Left lung (tissue), 14 donors: ENCODE measurements at places on chromosomes 5 and 9. TPM values are rescaled to one million over a fixed set of nuclear protein-coding genes. Genes with fewer than 3 reads are reported as not detected.

DNA sequence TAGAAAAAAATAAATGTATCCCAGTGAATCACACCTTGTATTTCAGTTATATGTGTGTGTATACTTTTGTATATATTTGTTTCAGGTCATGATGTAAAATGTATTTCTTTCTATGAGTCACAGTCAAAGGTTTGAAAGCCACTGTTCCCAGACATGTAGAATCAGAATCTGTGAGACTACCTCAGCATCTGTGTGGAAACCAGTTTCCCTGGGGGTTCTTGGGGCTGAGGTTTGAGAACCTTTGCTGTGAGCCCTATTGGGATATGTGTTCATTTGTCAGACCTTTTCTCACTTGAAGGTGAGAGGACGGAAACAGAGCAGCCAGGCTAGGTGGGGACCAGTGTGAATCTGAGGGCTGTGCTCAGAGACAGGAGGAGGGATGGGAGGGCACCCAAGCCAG, 78.7 kb upstream of the SAP30L start:
- no peak for DNase-seq

GRCh38 chr9:2336055-2336454, 285.5 kb upstream of the VLDLR start:
- DNase-seq, result no peak

DNA sequence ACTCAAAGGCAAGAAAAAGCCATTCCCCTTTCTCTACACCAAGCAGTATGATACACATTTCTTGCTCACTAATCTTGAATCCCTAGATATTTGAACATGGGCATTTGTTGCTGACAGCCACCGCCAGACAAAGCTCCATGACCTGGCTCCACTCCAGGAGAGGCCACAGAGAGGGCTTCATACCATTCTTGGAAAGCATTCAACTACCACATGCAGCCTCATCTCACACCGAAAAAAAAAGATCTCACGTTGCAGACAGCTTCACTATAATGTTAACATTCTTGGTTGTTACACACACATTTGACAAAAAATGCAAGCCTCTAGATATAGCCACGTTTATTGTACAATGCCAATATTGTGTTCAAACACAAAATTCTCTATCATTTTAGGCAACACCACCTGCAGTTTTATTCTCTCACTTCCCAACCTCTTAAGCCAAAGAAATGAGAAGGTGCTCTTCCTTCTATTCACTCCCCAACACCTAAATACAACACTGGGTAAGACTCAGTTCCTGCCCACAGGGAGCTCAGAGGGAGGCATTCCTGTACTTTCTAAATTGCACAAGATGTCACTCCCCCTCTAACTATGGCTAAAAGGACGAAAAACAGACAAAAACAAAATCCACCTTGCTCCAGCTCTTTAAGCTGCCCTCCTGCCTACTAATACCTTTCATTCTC, 222.4 kb downstream of the TSSK1B start:
- DNase-seq, result no peak

- no peak for DNase-seq
These were observed 692.9 kb downstream of the MTRR start for GRCh38 chr5:8561854-8562253.

DNA sequence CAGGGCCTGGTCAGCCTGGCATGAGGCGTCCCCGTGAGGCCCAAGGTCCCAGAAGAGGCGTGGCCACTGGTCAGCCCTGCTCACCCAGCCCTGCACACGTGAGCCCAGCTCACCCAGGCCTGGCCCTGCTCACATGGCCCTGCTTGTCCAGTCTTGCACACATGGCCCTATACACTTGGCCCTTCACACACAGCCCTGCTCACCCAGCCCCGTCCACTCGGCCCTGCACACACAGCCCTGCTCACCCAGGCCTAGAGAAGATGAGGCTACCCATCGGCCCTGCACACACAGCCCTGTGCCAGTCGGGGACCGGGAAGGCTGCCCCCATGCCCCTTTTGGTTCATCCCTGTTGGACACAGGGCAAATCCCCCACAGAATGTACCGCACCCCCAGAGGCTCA, 28.4 kb downstream of the ZDHHC11B start:
- DNase-seq, result peak; percentile 39

- DNase-seq, result no peak
These were observed 644 bp upstream of the CTNNAL1 start for GRCh38 chr9:109013679-109014607.

DNA sequence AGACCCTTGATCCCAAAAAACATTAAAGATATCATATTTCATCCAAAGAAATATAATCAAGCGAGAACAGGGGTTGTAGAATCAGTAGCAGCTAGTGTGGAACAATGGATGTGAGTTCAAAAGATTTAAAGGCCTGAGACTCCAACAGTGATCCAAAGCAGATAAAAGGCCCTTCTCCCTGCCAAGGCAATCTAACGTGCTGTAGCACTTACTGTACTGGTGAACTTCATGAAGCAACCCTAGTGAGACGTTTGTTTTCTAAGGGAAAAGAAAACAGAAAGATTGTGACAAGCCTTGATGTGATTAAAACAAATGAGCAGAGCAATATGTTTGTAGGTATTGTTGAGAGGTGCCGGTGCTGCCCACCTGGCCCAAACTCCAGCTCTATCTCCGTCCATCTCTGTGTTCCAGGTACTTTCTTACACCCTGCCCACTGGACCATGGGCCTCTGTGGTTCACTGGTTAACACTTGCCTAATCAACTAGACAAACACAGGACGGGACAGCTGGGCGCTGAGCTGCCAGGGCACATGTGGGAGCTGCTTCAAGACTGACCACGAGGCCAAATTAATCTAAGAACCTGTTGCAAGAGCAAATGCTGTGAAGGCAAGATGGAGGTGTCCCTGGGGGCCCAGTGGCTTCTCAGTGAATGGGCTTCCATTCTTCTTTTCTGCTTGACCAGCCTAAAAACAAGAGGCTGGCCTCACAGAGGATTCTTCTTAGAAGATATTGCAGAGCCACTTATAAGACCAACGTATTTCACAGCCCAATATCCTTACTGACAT, 265.5 kb downstream of the CWC27 start:
- DNase-seq, result peak; percentile 37

- no peak for DNase-seq
These were observed 1.2 kb downstream of the TEK start for GRCh38 chr9:27110181-27110580.

DNA sequence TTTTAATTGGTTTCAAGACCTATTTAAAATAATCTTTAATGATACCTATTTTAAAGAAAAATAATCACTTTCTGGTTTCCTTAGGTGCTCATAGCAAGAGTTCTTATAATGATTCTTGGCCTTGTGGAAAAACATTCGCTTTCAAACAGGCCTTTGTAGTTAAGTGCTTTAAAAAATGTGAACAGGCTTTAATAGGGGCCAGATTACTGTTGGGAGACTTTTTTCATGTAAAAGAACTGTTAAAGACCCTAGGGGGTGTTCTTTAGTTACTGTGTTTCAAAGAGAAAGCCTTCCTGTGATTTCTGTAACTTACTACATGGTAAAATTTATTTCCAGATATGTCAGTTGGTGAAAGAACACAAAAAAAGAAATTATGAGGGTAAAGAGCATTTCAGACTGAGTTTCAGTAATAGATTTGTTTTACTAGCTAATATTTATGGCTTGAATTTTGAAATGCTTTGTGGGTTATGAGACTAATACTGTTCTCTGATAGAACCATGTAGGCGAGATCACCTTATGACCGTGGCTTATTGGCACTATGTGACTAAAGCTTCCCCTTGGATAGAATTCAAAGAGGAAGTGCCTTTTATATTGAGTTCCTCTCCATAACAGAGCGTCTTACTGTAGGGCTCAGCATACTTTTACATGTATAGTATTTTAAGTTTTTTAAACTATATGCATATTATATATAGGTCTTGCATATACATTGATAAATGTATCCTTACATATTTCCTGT, 70.7 kb downstream of the CSNK1G3 start:
- DNase-seq, result no peak

- no peak for DNase-seq
These were observed 616.0 kb downstream of the KIF4B start for GRCh38 chr5:155629597-155629996.

DNA sequence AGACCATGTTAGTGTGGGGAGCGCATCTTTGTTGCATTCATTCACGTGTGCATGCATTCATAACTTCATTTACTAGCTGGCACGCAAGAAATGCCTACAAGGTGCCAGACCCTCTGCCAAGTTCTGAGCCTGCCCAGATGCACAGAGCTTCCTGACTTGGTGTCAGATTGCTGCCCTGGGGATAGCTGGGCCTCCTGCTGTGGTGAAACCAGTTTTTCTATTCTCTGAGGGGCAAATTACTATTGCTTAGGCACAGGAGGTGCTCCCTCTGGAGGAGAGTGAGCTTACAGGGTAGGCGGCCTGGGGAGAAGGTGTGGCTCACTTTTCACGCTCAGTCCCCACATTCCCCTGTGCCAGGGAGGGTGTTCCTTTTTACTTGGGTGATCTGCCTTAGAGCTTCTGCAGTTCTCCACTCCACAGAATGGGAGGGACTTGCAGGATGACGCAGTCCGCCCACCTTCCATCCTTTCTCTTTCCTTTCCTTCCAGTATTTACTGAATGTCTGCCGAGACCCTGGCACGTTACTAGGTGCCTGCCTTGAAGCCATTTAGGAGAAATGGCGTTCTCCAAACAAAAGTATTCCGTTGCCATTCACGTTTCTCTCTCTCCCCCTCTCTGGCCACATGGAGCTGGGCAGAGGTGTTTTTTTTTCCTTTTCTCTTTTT, 27.9 kb upstream of the CTNNA1 start:
- DNase-seq, result peak; percentile 36

DNA sequence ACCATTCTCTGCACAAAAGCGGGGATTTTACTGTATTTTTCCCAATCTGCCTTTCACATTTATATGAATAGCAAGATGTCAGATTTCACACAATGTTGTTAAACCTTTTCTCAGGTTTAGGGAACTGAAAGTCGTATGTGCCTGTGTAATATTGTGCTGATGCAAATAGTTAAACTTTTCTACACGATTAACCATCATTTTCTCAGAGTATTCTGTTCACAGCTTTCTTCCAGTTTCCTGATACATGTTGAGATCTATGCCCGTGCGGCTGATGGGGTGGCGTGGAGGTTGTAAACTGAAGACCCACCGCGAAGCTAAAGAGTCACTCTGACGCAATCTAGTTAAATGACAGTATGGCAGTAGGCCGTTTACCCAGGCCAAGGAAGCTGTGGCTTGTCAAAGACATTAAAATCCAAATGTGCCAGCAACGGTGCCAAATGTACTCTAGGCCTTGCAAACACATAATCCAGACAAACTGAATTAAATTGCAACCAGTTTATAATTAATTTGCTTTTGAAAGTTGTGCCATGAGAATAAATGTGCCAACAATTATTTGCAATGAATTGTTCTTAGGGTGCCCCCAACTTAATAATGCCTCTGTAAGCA, 145.7 kb downstream of the EBF1 start:
- DNase-seq, result no peak

DNA sequence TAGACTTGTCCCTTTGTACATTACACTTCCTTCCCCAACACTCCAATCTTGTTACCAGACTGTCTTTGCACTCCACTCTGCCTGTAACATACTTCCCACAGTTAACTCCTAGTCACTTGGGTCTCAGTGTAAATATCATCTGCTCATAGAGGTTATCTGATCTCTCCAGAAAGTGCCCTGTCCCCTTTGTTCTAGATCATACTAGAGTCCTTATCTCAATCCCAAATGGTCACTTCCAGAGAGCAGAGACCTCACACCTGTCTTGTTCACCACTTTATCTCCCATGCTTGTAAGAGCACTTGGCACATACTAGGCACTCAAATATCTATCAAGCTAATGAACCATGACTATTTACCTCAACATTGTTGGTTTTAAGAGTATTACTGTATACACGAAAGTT, 30.4 kb downstream of the SETX start:
- DNase-seq, result no peak

DNA sequence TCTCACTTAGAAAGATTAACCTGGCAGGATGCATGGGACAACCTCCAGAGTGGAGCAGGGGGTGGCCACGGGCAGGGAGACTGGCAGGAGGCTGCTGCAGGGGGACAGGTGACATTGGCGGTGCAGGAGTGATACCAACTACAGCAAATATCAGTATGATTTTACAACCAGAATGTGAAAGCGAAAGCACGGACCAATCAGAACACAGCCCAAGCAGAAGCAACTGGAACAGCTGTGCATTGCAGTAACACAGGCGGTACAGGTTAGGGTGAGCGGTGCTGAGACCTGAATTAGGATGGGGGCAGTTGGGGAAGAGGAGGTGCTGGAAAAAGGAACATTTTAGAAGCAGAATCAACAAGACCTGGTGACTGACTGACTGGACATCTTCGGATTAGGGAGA, 29.3 kb downstream of the POLR1E start:
- DNase-seq, result no peak

The GNA14 gene
- 9.4 TPM for polyA plus RNA-seq

The SLC34A1 gene
- 0.36 TPM for polyA plus RNA-seq

The GRIN3A gene
- 2.1 TPM for polyA plus RNA-seq

The PCDHA1 gene
- polyA plus RNA-seq, result 0.13 TPM

The ALG2 gene
- polyA plus RNA-seq, result 35.0 TPM

The COL23A1 gene
- polyA plus RNA-seq, result 7.0 TPM

The MEGF10 gene
- 0.80 TPM for polyA plus RNA-seq

The C9 gene
- not detected for polyA plus RNA-seq
